ENCODE measurements at places on chromosomes 1 and 21.

- DNase-seq = no peak
Measured at GRCh38 chr1:24169286-24169685, 17.8 kb downstream of the IFNLR1 start.

- peak; percentile 59 for DNase-seq
Measured at GRCh38 chr1:7781923-7782495, 2.1 kb upstream of the PER3 start.

GRCh38 chr1:55559842-55560241 is 344.7 kb upstream of the USP24 start:
- DNase-seq = no peak

- DNase-seq = no peak
Measured at GRCh38 chr1:156390469-156391365, 21.7 kb downstream of the RHBG start.

DNA sequence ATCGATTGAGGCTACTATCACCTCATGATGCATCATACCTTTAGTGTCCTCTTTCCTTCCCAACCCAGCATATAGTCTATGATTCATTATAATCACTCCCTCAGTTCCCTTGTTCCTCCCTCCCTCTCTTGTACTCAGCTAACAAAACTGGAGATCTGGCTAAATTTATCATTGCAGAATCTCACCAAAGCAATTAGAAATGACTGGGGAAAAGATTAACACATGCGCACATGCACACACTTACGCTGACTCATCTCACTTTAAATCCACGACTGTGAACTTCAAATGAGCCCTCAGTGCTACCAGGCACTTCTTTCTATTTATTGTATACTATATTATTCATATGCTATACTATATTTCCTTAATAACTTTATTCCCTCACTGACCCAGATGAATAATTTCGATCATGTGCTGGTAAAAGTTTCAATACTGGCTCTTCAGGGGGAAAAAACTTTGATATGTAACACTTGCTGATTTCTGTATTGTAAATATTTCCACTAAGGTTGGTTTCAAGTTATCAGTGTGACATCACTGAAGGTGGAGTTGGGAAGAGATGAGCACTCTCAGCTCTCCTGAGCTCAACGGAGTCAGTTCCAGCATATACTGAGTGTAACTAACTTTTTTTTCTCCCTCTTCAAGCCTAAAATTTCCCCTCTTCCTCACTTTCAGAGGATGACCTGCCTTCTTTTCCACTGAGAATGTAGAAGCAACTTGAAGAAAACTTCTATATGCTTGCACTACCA is 613.7 kb upstream of the B3GALT2 start:
- peak; percentile 15 for DNase-seq

DNA sequence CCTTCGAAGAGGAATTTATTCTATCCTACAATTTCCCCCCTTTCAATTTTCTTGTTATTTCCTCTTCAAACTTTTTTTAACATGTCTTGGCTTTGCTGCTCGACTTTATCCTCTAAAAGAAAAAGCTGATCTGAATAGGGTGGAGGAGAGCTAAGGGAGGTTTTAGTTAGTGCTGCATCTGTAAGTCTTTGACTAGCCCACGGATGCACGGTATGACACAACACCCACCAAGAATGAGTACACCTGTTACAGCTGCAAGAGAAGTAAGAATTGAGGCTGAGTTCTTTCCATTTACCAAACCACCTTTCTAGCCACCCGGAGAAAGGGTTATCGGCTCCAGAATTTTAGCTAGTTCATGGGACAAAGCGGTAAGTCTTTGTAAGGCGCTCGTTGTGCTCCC is 23.8 kb downstream of the SCCPDH start:
- no peak for DNase-seq

- no peak for DNase-seq
Measured at GRCh38 chr1:242827538-242827937, 303.0 kb upstream of the PLD5 start.

GRCh38 chr21:45334134-45334533 is 46.4 kb upstream of the POFUT2 start:
- no peak for DNase-seq

DNA sequence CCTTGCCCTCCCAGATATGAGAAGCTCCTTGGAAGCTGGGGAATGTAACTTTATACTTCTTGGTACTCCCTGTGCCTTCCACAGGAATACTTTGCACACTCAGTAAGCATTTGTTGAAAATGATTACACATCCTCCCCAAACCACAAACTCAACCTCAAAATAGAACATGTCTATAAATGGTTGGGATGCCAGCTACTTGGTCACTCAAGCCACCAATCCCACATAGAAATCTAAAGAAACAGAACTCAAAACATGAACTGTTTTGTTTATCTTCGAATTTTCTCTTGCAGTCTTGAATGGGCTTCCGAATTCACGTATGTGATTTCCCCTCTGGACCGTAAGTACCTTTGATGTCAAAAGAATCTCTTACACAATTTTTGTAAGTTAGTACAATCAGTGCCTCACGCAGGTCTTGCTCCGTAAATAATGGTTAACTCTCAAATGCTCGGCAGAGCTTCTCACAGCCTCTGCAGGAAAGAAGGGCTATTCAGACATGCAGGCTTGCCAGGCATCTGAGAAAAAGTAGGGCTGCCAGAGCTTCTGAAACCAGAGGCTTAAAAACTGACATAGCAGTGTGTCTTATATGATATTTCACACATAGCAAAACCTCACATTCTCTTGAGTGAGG is 26.9 kb downstream of the SORT1 start:
- DNase-seq = peak; percentile 74

DNA sequence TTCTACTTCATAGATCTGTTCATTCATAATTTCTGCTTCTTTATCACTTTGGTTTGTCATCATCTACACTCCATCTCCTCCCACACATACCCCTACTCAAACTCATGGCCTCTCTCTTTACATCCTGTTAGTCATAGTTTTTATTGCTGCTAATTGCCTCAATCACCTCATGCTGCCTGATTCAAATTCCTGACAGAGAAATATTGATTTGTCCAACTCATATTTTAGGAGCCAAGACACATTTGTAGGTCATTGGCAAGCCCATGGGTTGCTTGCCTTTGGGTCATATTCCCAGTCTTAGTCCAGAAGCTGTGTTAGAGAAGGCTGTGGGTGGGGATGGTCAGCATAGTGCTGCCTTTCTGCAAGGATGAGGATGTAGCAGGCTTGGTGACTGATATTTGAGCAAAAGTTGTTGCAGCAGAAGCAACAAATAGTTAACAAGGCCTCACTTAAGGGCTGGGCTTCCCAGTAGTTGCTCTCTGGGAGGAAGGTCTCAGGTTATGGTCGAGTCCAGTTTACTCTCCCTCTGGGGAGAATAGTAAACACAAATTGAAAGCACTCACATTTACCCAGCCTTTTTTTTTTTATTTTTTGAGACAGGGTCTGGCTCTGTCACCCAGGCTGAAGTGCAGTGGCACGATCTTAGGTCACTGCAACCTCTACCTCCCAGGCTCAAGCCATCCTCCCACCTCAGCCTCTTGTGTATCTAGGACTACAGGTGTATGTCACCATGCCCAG is 22.4 kb upstream of the EPS15 start:
- no peak for DNase-seq

- DNase-seq = no peak
Measured at GRCh38 chr1:240464099-240464498, 147.9 kb downstream of the GREM2 start.

DNA sequence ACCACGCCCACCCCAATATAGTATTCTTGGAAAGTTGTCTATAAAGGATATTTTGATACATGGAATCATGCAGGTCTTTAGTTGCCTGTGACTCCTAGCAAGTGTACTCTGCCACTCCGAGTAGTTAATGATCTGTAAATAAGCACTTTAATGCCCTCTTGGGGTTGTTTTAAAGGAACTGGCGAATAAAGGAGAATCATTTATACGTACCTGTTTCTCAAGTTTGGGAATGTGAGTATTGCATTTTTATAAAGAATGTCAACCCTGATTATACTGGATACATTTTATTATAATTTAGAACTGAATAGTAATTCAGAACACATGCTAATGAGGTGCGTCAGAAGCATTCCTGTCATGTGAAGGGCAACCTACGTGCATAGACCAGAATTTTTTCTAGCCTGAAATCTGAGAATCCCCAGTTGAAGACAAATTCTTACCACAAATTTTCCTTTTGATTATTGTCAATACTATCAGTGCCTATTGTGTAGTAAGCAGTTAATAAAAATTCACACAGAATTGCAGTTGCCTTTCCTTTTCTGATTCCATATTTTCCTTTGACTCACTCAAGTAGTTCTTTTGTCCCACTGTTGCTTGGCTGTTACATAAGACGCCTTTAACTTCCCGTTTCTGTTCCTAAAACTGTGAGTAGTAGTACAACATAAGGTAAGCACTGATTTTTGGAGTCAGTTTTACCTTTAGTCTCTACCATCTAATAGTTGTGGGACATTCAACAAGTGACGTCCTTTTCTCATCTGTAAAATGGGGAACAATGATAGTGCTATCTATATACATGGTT is 5.1 kb downstream of the AHCYL1 start:
- peak; percentile 75 for DNase-seq

Measured in MV-4-11 (cell line).